ENCODE measurements at places on chromosomes 7 and 10.

DNA sequence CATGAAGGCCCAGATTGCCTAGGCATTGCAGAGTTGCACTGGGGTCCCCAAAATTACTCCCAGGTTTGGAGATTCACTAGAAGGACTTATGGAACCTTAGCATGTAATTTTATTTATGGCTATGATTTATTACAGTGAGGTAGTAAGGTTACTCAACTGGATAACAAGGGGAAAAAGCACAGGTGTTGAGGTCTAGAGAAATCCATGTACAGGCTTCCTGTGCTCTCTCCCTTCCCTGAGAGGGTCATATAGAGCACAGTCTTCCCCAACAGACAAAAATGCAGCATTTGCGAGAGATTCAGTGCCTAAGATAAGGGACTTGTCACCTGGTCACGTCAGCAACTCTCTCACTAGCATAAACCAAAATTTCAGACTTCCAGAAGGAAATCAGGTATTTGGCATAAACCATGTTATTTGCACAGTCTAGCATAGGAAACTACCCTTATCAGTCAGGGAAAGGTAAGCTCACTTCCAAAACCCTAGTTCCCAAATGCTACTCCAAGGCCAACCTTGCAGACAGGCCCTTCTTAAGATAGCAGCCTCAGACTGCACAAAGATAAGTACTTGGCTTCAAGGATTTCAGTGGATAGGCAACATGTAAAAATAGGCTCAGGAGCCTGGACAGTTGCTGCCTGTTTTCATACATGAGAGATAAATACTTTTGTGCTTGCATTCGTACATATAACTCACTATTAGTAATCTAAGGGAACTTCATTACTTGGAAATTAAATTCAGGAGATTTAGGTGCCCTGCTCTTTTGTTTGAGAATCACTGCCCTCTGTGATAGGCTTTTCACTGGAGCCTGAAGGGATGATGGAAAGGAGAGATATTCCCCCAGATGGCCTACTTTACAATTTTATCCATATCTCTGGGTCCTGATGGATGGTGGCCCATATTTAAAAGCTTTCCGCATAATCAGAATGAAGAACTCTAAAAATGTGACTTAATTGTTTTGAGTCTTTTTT lies 378.4 kb upstream of the LRGUK start:
- DNase-seq = no peak

DNA sequence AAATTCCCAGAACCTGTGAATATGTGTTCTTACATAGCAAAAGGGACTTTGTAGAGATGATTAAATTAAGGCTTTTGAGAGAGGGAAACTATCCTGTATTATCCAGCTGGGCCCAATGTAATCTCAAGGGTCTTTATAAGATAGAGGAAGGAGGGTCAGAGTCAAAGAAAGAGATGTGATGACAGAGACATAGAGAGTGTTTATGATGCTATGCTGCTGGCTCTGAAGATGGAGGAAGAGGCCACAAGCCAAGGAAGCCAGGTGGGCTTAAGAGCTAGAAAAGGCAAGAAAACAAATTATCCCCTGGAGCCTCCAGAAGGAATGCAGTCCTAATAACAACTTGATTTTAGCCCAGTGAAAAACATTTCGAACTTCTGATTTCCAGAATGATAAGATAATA lies 15.3 kb upstream of the SKAP2 start:
- DNase-seq = no peak

GRCh38 chr10:62671104-62671503 lies 133.4 kb upstream of the ADO start:
- no peak for DNase-seq

DNA sequence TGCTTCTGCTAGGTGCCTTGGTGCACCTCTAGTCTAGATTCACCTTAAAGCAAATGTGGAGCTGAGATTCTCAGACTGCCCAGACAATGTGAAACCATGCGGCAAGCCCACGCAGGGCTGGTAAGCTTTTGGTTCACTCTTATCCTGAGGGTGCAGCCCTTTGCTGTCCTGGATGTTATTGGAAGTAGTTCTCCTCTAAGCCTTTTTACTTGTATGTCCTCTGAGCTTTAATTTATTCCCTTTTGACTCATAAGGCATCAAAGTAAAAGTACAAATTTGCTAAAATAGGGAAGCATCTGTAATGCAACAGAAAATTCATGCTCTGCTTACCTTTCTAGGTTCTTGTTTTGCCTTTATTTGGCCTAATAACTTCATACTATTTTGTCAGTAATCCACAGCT lies 186.8 kb downstream of the MACC1 start:
- DNase-seq = no peak

- peak; percentile 87 for DNase-seq
These were observed 2.8 kb upstream of the FLNC start for GRCh38 chr7:128827248-128827958.

GRCh38 chr7:96697822-96698221 lies 11.8 kb downstream of the SEM1 start:
- no peak for DNase-seq

DNA sequence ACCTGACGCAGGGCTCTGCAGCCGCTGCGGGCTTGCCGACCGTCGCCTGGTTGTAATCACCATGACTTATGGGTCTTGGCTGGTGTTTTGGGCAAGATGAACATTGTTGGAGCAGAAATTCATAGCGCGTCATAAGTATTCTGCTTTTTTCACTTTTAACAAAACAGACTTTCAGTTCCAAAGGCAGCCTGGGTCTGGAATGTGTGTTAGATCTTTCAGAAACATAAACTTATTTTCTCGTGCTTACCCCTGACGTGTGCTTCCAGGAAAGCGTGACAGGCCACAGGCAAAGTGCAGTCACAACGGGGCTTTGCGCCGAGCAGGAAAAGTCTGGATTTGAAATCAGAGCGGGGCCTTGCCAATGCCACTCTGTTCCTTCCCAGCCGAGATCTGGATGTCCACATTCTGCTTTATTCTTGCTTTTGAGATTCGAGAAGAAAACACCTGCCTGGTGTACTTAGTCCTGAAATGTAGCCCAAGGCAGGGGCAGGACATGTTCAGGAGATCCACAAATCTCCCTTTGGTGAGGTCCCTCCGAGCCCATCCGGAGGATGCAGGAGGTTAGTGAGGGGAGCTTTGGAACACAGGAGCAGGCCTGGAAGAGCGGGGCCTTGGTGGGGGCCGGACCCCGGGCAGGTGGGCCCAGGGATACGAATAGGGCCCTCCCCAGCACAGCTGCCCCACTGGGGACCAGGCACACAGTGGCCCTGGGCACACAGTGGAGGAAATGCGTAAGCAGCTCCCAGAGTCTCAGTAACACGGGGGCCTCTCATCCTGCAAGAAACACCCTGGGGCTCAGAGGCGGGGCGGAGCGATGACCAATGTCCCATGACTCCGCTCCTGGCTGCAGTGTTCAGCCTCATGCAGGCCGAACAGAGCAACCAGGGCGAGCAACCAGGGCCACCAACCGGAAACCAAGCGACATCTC lies 49.5 kb upstream of the EBF3 start:
- DNase-seq = peak; percentile 60

GRCh38 chr7:7857143-7857583 lies 111.4 kb upstream of the GLCCI1 start:
- no peak for DNase-seq

DNA sequence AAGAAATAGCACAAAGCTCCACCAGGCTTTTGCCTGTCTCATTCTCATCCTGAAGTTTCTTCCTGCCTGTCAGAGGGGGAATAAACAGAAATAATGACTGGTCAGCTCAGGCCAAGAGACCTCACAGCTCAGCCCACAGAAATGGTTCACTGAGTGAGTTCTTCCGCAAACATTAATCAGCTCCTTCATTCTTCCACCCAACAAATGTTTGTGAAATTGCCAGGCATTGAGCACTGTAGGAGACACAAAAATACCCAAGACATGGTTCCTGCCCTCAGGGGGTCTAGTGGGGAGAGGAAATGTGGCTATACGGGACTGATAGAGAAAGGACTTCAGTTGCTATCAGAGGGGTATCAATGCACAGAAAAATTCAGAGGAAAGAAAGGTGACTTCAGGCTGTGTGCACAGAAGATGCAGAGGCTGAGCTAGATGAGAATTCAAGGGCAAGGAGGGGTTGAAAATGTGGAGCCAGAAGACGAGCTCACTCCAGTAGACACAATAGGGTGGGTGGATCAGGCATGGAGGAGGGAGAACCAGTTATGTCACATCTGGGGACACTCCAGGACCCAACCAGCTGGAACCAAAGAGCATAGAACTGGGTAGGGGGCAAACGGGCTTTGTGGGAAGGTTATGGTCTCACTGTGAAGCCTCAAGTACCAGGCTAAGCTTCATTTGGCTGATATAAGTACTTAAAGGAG lies 20.9 kb downstream of the MYOF start:
- peak; percentile 40 for DNase-seq

DNA sequence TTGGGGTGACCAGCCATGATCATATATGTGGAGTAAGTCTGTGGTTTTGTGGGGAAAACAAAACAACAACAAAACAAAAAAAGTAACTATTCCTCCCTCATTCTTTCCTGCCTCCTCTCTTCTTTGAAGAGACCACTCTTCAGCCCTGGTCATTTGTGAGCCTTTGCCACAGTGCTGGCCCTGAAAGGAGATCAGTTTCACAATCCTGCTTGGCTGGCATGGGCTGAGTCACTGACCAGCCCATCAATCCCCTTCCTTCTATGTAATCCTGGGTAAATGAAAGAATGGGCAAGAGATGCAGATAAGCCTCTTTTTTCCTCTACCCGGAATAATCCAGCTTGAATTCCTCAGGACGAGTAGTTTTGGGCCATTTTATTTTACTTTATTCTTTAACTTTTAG lies 13.6 kb downstream of the CSTF2T start:
- no peak for DNase-seq

DNA sequence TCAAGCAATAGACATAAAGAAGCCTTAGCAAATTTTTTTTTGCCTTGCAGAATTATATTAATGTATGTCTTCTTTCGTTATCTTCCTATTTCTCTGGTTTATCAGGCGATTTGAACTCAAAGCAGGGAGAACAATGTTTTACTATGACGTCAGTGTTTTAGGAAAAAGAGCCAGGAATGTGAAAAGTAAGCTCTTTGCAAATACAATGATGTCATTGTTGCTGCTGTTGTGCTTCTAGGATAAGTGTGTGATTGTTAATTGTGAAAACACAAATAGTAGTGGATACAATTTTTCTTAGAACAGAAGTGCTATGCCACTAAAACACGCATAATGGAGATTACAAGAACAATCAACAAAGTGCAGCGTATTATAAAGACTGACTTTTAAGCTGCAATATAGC lies 9.5 kb upstream of the AUTS2 start:
- DNase-seq = no peak

DNA sequence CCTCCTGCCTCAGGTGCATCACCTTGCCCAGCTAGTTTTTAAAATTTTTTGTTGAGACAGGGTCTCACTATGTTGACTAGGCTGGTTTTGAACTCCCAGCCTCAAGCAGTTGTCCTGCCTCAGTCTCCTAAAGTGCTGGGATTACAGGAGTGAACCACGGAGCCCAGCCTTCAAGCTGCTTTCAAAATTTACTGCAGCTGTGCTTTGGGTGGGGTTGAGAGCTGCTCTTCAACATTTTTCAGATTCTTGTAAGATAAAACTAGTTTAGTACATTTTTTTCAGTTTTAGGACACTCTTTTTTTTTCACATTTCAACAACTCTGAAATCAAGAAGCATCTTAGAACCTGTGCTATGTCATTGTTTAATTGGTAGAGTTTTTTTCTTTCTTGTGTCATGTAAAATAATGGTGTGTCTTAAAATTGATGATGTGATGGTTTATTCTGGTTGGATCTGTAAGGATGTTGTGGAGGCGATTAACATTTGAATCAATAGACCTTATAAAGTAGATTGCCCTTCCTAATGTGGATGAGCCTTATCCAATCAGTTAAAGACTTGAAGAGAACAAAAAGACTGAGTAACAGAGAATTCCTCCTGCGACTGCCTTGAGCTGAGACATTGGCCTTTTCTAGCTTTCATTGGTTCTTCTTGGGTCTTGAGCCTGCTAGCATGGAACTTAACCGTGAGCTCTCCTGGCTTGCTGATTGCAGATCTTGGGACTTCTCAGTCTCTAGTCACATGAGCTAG lies 13.5 kb downstream of the PLEKHA8 start:
- DNase-seq = peak; percentile 44

GRCh38 chr10:29496341-29497162 lies 138.2 kb downstream of the SVIL start:
- peak; percentile 88 for DNase-seq

- DNase-seq = no peak
These were observed 59.8 kb downstream of the COA1 start for GRCh38 chr7:43669286-43670081.

Data from GM03348 (cell line).